Osteocyte (in vitro differentiated cells): ENCODE measurements at places on chromosomes 12 and 14.

- no peak for DNase-seq
These were observed 6.1 kb downstream of the ATP2B1 start for GRCh38 chr12:89702503-89702902.

DNA sequence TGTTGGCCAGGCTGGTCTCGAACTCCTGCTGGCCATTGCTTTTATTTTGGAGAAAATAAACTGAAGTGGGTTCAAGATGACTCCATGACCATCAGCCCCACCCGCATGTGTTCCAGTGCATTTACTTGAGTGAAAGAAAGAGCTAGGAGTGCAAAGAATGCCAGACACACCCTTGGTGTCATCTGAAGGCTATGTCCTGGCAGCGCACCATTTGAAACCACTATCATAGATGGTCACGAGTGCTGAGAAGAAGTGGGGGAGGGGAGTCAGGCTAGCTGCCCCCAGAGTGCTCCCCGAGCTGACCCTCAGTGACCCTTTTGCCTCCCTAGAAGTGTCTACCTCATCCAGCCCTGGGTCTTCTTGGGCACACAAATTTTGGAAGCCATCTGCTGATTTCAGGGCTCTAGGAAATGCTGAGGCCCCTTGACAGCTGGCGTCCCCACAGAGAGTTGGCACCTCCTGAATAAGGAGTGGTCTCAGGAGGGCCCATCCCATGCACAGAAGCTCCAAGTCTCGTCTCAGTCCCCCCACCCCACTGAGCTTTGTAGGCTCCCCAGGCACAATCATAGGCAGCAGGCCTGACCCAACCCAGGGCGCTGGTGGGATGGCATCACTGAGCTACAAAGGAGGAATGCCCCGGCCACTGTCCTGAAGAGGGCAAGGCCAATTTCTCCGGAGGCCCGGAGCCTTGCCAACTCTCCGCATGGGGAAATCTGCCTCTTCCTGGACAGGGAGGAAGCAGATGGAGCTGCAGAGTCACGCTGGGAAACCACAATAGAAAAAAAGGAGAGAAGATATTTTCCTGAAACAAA lies 28.0 kb downstream of the PXN start:
- no peak for DNase-seq

GRCh38 chr14:24194186-24194872 lies 912 bp downstream of the TM9SF1 start:
- DNase-seq = no peak

- no peak for DNase-seq
These were observed 38.3 kb downstream of the PDE6H start for GRCh38 chr12:15011162-15011561.
